ENCODE measurements at places on chromosomes 3 and 15.

- no peak for DNase-seq
Measured at GRCh38 chr15:83515164-83515563, 68.0 kb downstream of the SH3GL3 start.

GRCh38 chr15:87347806-87348515, 908.6 kb downstream of the NTRK3 start:
- DNase-seq, result no peak

DNA sequence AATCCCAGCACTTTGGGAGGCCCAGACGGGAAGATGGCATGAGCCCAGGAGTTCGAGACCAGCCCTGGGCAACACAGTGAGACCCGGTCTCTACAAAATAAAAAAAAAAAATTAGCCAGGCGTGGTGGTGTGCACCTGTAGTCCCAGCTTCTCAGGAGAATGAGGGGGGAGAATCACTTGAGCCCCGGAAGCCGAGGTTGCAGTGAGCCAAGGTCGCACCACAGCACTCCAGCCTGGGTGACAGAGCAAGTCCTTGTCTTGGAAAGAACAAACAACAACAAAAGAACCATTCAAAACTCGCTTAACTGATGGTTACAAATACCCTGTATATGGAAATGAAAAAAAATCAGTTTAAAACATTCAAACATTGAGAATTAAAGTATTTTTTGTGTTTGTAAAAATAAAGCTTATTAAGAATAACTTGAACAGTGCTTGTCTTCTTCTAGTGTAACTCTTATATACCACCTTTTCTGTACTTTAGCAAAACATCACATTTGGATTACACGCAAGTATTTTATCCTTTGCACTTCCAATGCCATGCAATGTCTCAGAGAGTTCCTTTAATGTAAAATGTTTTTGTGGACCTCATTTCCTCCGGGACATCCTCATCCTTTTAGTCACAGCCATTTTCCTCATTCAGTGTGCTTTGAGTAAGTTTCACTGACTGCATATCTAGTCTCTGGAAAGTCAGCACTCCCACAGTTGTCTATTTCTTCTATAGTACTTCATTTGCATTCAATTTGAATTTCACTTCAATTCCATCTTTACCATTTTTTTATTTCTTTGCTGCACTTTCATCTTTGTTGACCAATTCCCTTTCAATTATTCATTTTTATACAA, 113.0 kb upstream of the GOLGA8J start:
- no peak for DNase-seq

DNA sequence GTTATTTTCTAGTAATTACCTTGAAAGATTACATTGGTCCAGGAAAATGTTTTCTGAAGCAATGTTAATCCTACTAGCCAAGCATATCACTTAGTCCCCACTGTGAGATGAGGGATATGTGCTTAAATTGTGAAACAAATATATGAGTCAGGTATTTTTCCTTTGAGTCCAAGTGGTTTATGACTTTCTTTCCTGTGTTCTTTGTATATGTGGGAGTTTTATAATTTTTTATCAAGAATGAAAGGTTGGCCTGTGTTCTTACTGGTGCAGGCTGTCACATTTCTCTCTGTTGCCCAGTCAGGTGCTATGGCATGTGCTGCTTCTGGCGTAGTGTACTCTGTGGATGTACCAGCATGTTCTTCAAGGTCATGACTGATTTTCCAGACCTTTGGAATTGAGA, 147.4 kb downstream of the CMSS1 start:
- no peak for DNase-seq

DNA sequence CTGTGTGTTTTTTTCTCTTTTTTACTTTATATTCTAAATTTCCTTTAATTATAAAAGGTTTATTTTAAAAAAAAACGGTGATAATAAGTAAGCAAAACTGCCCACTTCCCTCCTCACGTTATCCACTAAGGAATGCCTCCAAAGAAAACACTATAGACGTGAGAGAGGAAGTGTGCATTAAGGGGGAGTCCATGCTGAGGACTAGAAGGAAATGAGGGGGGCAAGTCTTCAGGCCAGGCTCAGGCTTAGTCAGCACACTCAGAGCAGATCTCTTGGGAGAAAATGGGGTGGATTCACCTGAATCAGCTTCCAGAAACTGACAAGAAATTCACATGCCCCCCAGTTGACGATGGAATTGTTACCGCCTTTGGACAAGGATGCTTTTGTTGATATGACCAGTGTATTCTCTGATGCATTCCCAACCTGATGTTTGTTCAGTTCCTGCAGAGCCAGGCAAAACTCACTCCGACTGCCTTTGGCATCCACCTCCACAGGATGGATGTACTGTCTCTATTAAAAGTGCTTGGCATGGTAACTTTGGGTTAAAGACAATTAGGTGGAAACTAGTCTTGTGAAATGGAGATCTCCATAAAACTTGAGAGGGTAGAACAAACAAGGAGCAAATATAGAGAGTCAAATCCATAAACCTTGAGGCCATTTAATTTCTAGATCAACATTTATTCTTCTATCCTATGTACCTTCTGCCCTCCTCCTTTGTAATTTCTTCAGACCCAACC, 167.8 kb downstream of the MYRIP start:
- no peak for DNase-seq

DNA sequence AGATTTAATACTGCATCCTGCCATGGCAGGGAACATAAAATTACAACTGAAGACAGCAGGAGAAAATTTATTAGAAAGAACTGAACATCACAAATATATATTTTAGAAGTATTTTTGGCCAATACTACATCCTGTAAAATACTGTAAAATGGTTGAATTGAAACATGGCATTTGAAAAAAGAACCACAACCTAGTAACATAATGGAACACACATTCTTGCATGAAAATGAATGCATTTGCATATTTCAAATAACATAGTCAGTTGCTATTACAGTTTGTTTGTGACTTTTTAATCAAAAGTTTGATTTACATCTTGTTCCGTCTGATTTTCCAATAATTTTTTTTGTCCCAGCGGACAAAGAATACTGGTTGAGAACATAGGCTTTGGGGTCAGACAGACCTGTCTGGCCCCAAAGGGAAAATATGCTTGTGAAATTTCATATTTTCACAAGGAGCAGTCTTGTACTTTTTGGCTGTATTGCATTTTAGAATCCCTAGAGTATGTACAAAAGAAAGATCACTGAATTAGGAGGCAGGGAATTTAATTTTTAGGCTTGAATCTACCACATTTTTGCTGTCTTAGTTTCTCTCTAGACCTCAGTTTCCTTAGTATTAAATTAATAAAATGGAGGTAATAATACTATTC, 268.8 kb downstream of the ADAMTSL3 start:
- no peak for DNase-seq

GRCh38 chr3:52203701-52204100, 5.7 kb downstream of the ALAS1 start:
- no peak for DNase-seq

DNA sequence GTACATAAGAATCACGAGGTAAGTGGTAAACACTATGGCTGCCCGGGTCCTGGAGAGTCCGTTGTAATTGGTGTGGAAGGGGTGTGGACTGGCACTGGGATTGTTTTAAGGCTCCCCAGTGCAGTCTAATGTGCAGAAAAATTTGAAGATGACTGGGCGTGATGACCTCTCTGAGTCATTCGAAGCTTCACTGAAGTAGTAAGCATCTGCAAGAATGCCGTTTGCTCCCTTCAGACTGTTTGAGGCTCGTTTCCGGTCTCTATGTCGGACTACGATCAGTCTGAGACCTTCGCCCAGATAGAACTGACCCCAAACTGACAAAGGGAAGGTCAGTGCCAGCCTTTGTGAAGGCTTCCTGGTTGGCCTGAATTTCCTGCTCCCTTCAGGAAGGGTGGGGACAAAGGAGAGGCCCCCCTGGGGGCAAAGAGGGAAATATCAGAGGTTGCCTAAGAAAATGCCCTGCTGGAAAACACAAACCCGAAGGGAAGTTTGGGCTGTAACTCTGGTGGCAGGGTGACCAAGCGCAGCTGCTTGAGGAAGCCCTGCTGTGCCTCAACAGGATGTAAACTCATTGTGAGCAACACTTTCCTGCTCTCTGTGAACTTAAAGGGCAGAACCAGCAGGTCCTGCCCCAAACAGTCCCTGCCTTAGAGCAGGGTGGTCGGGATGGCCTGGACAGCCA, 34.6 kb downstream of the BTD start:
- no peak for DNase-seq

DNA sequence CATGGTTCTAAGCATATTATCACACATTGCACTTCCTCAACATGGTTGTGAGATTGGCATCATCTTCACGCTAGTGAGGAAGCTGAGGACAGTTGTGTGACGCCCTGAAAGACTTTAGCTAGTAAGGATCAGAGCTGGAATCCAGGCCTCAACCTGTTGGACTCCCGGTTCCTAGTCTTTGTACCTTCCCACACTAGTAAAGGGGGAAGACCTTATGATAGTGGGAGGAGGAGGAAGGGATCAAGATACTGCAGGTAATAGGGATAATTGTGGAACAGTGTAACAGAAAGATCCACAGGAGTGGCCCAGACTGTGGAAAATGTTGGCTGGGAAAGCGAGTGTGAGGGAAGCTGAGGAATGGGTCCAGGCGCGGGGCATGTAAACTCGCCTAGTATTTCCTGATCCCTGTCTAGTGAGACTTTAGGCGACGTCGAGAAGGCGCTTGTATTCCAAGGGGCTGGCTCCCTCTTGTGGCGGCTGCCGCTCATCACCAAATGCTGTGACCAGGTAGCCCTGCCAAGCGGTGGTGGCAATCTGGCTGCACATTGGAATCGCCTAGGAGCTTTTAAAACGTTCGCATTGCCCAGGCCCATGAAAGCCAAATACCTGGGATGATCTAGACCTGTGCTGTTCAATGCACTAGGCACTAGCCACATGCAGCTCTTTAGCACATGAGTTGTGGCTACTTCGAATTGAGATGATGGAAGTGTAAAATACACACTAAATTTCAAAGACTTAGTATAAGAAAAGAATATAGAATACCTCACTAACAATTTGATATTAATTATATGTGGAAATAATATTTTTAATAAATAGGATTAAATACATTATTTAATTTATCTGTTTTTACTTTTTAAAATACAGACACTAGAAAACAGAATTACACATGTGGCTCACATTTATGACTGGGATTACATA, 38.8 kb upstream of the CLDN18 start:
- DNase-seq, result peak; percentile 87

- DNase-seq, result no peak
Measured at GRCh38 chr3:55305696-55306485, 181.2 kb downstream of the WNT5A start.

Data from HT-29 (cell line).